ENCODE measurements at places on chromosomes 5 and 9. TPM values are rescaled to one million over a fixed set of nuclear protein-coding genes. Genes with fewer than 3 reads are reported as not detected.

DNA sequence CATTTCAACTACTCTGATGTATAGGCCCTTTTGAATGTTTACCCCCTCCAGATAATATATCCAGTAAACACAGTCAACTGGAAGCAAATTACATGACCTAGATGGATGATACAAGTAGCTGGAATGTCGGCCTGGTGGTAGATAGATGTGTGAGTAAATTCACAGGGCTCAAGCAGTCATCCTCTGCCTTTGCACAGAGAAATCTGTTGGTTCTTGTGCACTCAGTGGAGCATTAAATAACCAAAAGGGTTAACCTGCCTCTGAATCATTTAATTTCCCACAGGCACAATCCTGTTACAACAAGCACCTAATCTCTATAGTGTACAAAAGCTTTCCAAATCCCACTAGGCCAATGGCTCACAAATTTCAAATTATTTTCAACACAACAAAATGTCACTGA, 668.3 kb downstream of the DNAH5 start:
- DNase-seq: peak; percentile 83

DNA sequence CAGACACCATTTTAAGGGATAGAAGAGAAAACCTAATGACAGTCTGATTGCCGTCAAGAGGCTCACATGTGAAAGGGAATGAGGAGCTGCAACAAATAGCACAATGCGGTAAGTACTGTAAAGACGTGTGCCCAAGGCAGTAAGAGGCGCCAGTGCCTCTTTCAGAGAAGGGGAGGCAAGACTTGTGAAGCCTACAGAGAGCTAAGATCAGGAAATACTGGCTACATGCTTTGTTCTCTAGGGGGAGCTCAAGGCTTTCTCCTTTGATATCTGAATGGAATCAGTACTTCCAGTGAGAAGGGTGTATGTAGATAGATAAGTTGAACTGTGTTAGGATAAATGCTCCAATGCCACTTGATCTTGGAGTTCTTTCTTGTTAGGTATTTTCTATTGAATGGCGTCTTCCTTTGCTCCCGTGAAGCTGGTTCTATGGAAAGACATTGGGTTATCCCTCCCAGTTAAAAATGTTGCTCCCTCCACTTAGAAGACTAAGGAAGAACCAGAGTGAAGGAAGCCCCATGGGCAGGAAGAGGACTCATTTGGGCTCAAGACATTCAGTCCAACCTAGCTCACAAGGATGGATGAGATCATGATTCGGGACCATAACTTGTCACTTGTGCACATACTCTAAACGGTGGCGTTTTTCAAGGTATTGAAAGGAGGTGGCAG, 23.5 kb upstream of the ALDOB start:
- DNase-seq: peak; percentile 81

The MLANA gene
- total RNA-seq: not detected

The KCNV2 gene
- not detected for total RNA-seq

The LURAP1L gene
- total RNA-seq: 56.5 TPM

The IFNA21 gene
- total RNA-seq: not detected

The CYLC2 gene
- total RNA-seq: not detected

DNA sequence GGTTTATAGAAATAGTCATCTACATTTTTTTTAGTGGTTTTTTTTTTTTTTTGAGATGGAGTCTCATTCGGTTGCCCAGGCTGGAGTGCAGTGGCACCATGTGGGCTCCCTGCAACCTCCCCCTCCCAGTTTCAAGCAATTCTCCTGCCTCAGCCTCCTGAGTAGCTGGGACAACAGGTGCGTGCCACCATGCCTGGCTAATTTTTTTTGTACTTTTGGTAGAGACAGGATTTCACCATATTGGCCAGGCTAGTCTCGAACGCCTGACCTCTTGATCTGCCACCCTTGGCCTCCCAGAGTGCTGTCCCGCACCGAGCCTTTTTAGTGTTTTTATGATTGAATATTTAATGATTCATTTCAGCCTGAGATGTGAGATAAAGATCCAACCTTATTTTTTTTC, 27.3 kb downstream of the ANKRD33B start:
- no peak for DNase-seq

DNA sequence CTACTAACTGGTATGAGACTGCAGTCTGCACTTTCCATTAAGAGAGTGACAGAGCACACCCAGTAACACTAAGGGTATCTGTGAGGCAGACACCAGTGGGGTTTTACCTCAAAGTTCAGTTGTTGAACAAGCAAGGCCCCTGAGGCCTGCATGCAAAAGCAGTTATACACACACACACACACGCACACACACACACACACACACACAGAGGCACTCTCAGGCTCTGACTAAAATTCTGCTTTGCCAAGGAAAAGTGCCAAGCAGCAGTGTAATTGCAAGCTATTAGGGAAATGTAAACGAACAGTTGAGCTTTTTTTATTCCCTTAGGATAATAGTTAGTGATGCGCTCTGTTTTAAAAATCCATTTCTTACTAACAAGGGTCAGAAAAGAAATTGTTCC, 377.1 kb downstream of the SPOCK1 start:
- DNase-seq: no peak

The C9orf50 gene
- not detected for total RNA-seq

DNA sequence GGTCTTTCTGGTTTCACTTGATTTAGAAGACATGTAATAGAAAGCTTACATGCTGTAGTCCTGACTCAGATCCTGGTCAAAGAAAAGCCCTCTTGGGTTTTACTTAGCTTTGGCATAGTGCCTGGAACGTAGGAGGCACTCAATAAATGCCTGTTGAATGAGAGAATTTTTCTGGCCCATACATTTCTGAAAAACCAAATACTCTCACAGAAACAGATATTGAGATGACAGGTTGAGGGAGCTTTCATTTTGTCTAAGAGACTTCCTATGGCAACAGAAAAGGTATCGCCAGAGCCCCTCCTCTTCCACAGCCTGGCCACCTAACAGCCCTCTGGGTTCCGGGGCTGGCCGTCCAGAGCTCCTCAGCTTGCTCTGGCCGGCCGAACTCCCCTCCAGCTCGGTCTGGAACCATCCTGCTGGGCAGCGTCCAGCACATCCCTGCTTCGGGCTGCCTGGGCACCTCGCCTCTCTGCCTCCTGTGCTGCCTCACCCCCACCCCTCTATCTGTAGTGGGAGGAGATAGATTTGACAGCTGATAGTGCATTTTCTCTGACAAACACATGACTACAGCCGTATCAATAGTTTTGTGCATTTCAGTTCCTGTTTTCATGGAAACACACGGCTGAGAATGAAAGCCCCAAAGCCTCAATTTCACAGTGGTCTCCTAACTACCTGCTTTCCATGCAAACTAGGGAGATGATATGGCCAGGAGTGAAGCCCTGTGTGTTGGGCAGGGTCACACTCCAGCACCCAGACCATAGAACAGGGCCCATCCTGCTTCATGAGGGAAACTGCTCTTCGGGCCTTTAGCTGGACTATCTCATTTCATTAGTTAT, 1.1 kb downstream of the IL4 start:
- DNase-seq: peak; percentile 96

The ALDH1A1 gene
- 5.0 TPM for total RNA-seq

DNA sequence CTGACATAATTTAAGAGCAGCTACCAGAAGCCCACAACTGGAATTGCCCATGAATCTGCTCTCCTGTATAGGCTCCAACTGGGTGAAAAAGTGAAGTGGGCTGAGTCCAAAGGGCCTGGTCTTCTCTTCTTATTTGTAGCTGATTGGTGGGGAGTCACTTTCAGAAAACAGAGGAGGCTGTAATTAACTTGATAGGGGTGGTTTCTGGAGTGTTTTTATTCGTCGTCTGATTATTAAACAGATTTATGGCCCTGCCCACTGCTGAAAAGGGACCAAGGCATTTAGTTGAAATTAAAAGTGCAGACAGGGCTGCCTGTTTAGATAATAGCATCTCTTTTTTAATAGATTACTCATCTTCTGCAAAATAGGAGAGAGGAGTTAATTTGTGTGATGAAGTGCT, 81.0 kb upstream of the SAP30L start:
- DNase-seq: no peak

The TRIM7 gene
- total RNA-seq: 35.7 TPM

DNA sequence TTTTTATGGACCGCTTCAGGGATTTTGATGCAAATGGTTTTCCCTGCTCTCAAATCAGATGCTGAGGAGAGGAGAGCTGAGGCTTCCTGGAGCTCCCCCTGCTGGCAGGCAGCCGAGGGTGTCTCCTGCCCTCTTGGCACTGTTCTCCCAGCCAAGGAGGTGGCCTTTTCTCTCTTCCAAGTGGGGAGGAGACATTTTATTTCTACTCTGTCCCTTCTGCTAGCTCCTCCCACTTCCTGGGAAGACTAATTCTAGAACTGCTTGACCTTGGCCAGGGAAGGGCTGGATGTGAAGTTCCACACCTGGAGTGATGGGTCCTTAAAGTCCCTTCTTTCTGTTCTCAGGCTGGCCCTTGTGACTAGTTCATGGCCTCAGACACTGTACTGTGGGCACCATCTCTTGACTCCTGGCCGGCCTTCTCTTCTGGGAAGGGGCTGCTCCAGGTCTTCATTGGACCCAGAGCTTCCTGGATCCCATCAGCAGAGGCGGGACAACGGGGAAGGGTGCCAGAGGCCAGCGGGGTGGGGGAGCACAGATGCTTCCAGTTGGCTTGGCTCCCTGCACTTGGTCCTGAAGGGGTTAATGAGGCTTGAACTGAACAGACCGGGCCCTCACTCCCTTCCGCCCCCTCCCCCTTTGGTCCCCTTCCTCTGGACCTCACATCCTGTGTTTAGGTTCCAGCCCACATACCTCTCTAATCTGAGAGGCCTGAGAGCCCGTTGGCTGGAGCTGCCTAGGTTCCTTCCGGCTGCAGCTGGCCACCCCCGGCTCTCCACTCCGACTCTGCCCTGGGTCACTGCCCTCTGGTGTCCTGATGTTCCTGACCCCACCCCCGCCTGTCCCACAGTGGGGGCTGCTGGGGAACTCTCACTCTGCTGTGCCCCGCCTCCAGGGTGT, 32.1 kb downstream of the PTPA start:
- DNase-seq: peak; percentile 76

- peak; percentile 26 for DNase-seq
Measured at GRCh38 chr5:168073991-168074800, 217.2 kb upstream of the WWC1 start.

The PTGR1 gene
- total RNA-seq: 67.9 TPM

- DNase-seq: peak; percentile 38
Measured at GRCh38 chr5:146440870-146441495, 6.2 kb upstream of the TCERG1 start.

- DNase-seq: no peak
Measured at GRCh38 chr5:159752622-159753275, 163.5 kb upstream of the ADRA1B start.

The INSL4 gene
- not detected for total RNA-seq

The RASGRF2 gene
- 0.26 TPM for total RNA-seq

The ENTPD2 gene
- total RNA-seq: 0.79 TPM

DNA sequence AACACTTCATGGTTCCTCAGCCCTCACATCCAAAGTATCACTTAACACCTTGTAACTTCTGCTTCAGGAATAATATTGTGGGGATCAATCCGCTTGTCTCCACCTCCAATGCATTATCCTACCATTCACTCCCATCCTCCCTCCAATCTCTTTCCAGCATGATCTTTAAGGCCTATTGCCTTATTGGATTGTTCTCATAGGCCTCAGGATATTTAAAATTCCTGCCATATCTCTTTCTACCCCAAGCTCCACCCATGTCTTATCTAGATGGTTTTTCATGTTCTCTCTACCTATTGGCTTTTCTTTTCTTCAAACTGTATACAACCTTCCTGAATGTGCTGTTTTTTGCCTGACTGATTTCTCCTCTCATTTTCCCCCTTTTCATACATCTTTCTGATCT, 7.2 kb downstream of the KDM4C start:
- no peak for DNase-seq

Measured in bronchial epithelial cell (primary cell).